ENCODE measurements at places on chromosomes 5 and 9. TPM values are rescaled to one million over a fixed set of nuclear protein-coding genes. Genes with fewer than 3 reads are reported as not detected.
A peak's percentile ranks its signal among the peaks of the same experiment; 100 is the strongest.

GFPT2 gene
- total RNA-seq, result 4.7 TPM

SV2C gene
- 0.07 TPM for total RNA-seq

LAMC3 gene
- 34.4 TPM for total RNA-seq

SH3GL2 gene
- not detected for total RNA-seq

SLC6A3 gene
- total RNA-seq, result 0.09 TPM

PRDM12 gene
- total RNA-seq, result not detected

PKN3 gene
- total RNA-seq, result 11.3 TPM

NACC2 gene
- total RNA-seq, result 34.9 TPM

SGCD gene
- 5.3 TPM for total RNA-seq

- H3K36me3 ChIP-seq, result no peaks in the 10 kb centered on the region
- H3K4me3 ChIP-seq, result no peak overlapping the region
- no peak overlapping the region for H3K27ac ChIP-seq
- H3K4me1 ChIP-seq, result no peaks in the 10 kb centered on the region
- DNase-seq, result no peak
Observed at GRCh38 chr5:37773809-37774208, 66.0 kb downstream of the GDNF start.

GRCh38 chr5:106940301-106940846 is 730.4 kb downstream of the EFNA5 start:
- H3K4me1 ChIP-seq, result no peaks in the 10 kb centered on the region
- DNase-seq, result no peak
- no peak overlapping the region for H3K27ac ChIP-seq
- H3K4me3 ChIP-seq, result no peak overlapping the region
- no peaks in the 10 kb centered on the region for H3K27me3 ChIP-seq

GRCh38 chr9:21317956-21318923 is 13.1 kb upstream of the IFNA5 start:
- no peaks in the 10 kb centered on the region for H3K4me1 ChIP-seq
- no peak overlapping the region for H3K4me3 ChIP-seq
- no peak overlapping the region for H3K27ac ChIP-seq
- DNase-seq, result no peak

- peaks cover 11% of the 10 kb centered on the region for H3K36me3 ChIP-seq
- H3K27me3 ChIP-seq, result no peaks in the 10 kb centered on the region
- H3K4me1 ChIP-seq, result peaks cover 48% of the 10 kb centered on the region
- DNase-seq, result no peak
- peak overlapping the region; percentile 93 for H3K27ac ChIP-seq
Observed at GRCh38 chr5:177600508-177601018, 631 bp downstream of the B4GALT7 start.

GRCh38 chr9:100670719-100671118 is 92.8 kb downstream of the CAVIN4 start:
- no peaks in the 10 kb centered on the region for H3K36me3 ChIP-seq
- no peak overlapping the region for H3K4me3 ChIP-seq
- no peaks in the 10 kb centered on the region for H3K27me3 ChIP-seq
- DNase-seq, result no peak
- no peaks in the 10 kb centered on the region for H3K4me1 ChIP-seq
- H3K27ac ChIP-seq, result no peak overlapping the region

DNA sequence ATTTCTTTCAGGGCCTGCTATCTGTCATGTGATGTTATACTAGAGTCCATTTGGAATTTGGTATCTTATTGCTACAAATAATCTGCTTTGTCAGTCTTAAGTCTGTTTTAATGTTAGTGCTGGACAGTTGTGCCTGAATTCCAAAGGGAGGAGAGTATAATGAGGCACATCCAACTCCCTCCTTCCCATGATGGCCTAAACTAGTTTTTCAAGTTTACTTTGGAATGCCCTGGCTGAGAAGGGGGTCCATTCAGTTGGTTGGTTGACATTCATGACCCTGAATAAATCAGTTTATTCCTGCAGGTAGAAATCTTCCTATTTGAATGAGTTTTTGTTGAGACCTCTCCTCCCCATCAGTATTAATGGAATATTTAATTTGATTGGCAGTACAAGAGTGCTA is 9.4 kb upstream of the LRRTM2 start:
- no peaks in the 10 kb centered on the region for H3K4me1 ChIP-seq
- peaks cover 26% of the 10 kb centered on the region for H3K36me3 ChIP-seq
- no peaks in the 10 kb centered on the region for H3K27me3 ChIP-seq
- DNase-seq, result no peak
- H3K27ac ChIP-seq, result no peak overlapping the region

DNA sequence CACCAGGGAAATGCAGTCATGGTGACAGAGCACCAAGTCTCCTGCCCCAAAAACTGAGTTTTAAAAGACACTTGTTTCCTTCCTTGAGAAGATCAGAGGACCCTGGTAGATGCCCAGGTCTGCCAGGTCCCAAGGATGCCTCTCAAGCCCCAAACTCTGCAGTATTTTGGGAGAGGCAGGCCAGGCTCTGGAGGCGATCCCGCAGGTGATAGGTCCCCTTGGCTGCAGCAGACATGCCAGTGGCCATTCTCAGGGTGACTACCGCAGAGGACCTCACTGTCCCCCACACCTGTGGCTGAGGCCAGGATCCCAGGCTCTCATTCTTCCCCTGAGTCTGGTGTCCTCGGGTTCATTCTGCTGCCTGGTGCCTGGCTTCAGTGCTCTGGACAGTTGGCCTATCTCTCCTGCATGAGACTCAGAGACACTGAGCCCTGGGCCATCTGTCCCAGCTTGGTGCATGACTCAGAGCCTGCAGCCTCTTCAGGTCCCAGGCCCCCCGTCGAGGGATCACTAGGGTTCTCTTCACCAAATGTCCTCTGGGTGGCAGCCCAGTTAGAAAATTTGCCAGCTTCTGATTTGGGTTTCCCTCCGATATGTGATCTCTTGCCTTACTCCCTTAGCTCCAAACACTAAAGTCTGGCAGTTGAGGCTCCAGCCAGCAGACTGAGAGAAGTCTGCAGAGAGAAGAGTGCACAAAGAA is 59.7 kb upstream of the GARNL3 start:
- H3K27ac ChIP-seq, result no peak overlapping the region
- DNase-seq, result peak; percentile 59
- H3K4me3 ChIP-seq, result no peak overlapping the region
- no peaks in the 10 kb centered on the region for H3K27me3 ChIP-seq

- peak overlapping the region; percentile 66 for H3K27ac ChIP-seq
- no peak overlapping the region for H3K4me3 ChIP-seq
- no peaks in the 10 kb centered on the region for H3K36me3 ChIP-seq
Observed at GRCh38 chr5:138606378-138607064, 31.3 kb upstream of the HSPA9 start.

GRCh38 chr5:16815432-16815831 is 120.7 kb downstream of the MYO10 start:
- no peak for DNase-seq
- H3K27me3 ChIP-seq, result no peaks in the 10 kb centered on the region
- peaks cover 6% of the 10 kb centered on the region for H3K4me1 ChIP-seq
- H3K36me3 ChIP-seq, result no peaks in the 10 kb centered on the region
- no peak overlapping the region for H3K27ac ChIP-seq

DNA sequence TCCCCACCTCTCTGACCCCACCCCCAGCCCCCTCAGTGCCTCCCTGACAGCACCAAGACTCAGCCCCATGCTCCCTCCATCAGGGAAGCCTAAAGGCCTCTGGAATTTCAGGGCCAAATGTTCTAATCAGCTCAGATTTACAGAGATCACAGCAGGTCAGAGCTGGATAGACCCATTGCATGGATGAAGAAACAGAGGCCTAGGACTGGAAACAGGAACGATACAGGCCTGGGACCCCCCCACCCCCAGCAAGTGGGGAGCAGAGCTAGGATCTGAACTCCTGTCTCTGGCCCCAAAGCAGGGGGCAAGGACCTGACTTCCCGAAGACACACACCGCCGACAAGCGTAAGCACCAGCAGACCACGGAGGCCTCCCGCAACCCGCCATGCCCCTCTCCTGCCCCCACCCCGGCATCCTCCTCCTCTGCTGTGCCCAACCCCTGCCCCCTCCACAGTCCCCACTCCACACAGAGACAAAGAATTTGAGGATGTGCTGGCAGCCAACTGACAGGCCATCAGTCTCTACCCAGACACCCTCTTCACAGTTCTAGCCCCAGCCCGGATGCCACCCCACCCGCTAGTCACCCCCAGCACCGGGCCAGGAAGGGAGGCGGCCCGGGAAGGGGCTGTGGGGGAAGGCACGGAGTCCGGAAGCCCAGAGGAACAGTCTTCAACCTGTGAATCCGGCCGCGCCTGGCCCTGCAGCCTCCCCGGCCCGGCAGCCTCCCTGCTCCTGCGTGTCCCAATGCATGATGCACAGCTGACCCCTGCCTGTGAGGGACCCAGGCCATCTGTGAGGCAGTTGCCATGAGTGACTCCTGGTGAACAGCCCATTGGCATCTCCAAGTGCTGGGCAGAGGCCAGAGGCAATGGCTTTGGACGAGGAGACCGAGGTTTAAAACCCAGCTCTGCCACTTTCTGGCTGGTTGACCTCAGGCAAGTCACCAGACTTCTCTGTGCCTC is 31.3 kb downstream of the NDUFA8 start:
- DNase-seq, result no peak
- H3K27ac ChIP-seq, result no peak overlapping the region
- H3K4me1 ChIP-seq, result peaks cover 35% of the 10 kb centered on the region
- peaks cover 63% of the 10 kb centered on the region for H3K27me3 ChIP-seq
- H3K36me3 ChIP-seq, result no peaks in the 10 kb centered on the region

- H3K4me1 ChIP-seq, result peaks cover 49% of the 10 kb centered on the region
- H3K27me3 ChIP-seq, result no peaks in the 10 kb centered on the region
- H3K27ac ChIP-seq, result peak overlapping the region; percentile 97
- H3K4me3 ChIP-seq, result peak overlapping the region; percentile 95
Observed at GRCh38 chr5:154756868-154757813, 2.0 kb downstream of the LARP1 start.

DNA sequence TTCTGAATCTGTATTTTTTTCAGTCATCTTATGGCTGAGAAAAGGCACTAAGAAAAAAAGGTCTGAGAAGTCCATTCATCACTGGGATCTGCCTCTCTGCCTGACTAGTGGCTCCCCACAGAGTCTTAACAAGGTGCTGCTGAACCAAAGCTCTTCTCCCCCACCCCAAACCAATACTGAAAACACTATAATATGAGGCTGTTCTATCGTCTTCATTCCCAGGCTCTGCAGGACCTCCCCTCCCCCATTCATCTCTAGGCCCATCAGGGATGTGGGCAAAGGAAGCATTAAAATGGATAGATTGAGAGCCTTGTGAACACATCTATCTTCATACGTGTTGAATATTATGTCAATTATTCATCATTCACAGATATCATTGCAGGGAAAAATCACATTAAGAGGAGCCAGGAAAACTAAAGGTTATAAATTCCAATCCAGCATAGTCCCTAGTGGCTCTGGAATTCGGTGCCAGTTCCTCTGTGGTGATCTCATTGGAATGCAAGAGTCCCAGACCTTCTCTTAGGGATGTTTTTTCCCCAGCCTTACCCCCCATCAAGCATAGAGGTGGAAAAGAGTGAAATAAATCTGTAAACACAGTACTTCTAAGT is 44.3 kb upstream of the GPR151 start:
- H3K4me3 ChIP-seq, result no peak overlapping the region
- no peak for DNase-seq
- H3K4me1 ChIP-seq, result no peaks in the 10 kb centered on the region
- H3K27me3 ChIP-seq, result no peaks in the 10 kb centered on the region
- no peak overlapping the region for H3K27ac ChIP-seq

DNA sequence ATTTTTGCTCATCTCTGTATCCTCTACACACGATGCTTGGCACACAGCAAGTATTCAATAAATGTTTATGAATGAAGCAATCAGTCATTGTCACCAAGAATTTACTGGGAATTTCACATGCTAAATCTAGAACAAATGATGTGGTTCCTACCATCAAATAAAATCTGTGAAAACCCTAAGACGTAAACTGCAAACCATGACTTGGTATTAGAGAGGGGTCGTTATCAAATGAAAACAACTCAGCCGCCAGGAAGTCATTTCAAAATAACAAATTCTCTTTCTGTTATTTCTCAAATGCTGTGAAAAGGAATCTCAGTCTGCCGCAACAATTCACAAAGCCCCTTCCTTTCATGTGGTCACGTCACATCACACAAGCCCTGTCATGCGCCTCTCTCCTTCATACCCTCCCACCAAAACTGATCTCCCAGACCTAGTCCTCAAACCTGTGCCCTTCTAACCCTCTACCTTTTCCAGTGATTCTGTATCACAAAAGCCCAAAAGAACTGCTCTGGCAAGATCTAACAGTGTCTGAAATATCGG is 173.6 kb downstream of the DEPDC1B start:
- no peaks in the 10 kb centered on the region for H3K27me3 ChIP-seq
- DNase-seq, result no peak
- H3K36me3 ChIP-seq, result no peaks in the 10 kb centered on the region
- no peak overlapping the region for H3K4me3 ChIP-seq
- no peak overlapping the region for H3K27ac ChIP-seq
- H3K4me1 ChIP-seq, result no peaks in the 10 kb centered on the region

GRCh38 chr5:111765613-111766571 is 8.9 kb upstream of the NREP start:
- no peaks in the 10 kb centered on the region for H3K27me3 ChIP-seq
- no peak overlapping the region for H3K27ac ChIP-seq
- DNase-seq, result no peak
